Stimulated activated CD4-positive, alpha-beta T cell treated with anti-CD3 and anti-CD28 coated beads, Interleukin-15, amount 100 ng/mL, for 24 hours (primary cell): ENCODE measurements at places on chromosomes 2 and 18.

DNA sequence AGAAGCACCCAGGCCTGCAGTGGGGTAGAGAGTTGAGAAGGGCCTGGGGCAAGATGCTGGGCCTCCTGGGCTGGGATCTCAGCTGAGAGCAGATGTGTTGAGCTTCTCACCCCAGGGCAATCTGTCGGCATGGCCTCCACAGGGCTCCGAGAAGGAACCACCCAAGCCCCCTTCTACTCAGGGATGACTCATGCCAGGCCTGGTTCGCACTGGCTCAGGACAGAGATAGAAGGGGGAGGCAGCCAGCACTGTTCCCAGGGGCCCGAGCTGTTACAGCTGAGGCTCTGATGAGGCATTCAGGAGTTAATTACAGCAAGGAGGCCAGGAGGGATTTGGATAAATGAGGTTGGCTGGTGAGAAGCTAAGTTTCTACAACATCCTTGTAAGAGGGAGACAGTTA, 62.5 kb downstream of the CENPO start:
- no peak for DNase-seq

GRCh38 chr2:58698620-58699019, 457.5 kb upstream of the FANCL start:
- DNase-seq, result no peak

GRCh38 chr2:3414133-3414860, 34.8 kb downstream of the TRAPPC12 start:
- no peak for DNase-seq

DNA sequence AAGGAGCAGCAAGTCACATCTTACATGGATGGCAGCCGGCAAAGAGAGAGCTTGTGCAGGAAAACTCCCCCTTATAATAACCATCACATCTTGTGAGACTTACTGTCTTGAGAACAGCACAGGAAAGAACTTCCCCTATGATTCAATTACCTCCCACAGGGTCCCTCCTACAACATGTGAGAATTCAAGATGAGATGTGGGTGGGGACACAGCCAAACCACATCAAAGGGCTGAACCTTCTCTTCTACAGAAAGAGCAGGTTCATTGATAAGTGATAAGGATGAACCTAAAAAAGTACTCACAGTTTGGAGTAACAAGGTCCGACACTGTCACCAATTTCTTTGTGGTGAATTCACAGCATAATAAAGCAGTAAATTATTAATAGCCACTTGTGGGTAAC, 422.2 kb upstream of the FSIP2 start:
- DNase-seq, result no peak

DNA sequence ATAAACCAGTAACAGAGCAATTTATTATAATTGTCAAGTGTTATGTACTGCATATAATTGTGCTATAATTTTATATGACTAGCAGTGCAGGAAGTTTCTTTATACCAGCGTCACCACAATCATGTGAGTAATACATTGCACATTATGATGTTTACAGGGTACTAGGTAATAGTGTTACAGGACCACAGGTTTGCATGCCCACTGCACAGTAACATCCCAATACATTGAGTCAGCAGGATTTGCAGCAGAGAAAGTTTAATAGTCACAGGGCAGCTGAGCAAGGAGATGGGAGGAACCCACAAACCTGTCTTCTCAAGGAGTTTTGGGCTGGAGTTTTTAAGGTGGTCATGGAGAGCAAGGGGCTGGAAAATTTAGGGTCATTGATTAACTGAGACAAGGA, 1042.9 kb upstream of the ACVR2A start:
- no peak for DNase-seq

GRCh38 chr2:197216361-197216979, 94.1 kb downstream of the ANKRD44 start:
- peak; percentile 36 for DNase-seq

- no peak for DNase-seq
These were observed 24.1 kb upstream of the ZCCHC2 start for GRCh38 chr18:62498616-62499262.

DNA sequence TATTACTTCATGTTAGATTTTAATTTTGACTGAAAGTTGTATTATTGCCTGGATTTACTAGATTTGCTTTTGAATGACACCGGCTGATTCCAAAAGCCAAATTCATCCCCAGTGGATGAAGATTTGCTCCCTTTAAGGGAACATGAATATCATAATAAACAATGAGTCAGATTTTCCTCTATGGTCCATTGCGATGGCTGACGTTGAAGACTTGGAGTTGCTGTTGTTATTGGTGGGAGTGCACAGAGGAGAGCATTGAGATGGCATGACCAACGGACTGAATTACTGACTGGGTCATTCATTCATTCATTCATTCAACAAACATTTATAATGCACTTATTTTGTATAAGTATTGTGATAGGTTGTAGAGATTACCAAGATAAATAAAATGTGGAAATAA, 33.4 kb upstream of the LYPD1 start:
- no peak for DNase-seq
